ENCODE measurements at places on chromosomes 2 and 18.

DNA sequence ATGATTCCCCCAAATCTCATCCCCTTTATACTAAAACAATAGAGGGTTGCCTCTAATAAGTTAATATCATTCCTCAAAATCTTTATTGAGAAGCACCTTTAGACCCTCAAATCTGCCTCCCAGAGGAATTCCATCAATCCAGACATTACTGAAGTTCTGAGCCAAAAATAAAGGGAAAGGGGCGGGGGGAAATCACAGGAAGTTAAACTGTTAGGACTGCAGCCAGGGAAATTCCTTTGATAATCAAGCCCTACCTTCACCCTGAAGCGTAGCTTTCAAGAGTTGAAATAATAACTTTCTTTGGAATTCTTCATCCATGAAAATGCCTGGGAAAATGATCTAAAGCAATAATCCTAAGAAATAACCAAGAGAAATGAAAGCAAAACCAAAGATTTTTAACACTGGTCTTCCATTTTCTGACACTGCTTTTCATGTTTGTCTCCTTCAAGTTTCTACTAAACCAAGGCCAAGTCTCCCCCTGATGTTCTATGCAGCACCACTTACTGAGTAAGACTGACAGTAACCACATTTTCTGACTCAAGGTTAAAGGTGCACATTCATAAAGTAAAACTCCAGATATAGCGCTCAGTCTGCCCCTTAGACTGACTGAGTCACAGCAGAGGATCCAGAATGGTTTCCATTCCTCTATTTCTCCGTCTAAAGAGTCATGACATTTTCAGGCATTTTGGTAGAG is 78.2 kb downstream of the TCF4 start:
- DNase-seq: no peak

DNA sequence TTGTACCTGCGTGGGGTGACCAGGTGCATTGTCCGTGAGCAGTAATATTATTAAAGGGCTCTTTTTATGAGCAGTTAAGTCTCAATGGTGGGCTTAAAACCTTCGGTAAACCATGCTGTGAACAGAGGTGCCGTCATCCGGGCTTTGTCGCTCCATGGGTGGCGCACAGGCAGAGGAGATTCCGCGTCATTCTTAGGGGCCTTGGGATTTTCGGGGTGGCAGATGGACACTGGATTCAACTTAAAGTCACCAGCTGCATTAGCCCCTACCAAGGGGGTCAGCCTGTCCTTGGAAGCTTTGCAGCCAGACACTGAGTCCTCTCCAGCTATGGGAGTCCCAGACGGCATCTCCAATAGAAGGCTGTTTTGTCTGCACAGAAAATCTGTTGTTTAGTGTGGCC is 107.7 kb downstream of the NFATC1 start:
- DNase-seq: no peak

GRCh38 chr2:158975271-158975921 is 7.0 kb downstream of the TANC1 start:
- no peak for DNase-seq

DNA sequence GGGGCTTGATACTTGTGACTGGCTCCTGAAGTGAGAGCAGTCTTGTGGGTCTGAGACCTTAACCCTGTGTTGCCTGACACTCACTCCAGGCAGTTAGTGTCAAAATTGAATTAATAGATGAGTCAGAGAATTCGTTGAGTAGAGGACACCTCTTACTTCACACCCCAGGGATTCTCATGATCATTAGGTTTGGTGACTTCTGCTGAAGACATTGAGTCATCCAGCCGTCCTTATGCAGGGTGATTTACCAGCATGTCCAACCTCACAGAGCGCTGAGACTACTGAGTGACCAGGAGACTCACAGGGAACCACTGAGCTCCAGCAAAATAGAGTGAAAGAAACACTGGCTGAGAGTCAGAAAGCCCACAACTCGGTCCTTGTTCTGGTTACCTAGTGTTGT is 36.0 kb upstream of the EVA1A start:
- no peak for DNase-seq

GRCh38 chr2:71606244-71606643 is 152.9 kb downstream of the DYSF start:
- DNase-seq: no peak

- no peak for DNase-seq
Measured at GRCh38 chr2:20623241-20623640, 27.7 kb downstream of the HS1BP3 start.

DNA sequence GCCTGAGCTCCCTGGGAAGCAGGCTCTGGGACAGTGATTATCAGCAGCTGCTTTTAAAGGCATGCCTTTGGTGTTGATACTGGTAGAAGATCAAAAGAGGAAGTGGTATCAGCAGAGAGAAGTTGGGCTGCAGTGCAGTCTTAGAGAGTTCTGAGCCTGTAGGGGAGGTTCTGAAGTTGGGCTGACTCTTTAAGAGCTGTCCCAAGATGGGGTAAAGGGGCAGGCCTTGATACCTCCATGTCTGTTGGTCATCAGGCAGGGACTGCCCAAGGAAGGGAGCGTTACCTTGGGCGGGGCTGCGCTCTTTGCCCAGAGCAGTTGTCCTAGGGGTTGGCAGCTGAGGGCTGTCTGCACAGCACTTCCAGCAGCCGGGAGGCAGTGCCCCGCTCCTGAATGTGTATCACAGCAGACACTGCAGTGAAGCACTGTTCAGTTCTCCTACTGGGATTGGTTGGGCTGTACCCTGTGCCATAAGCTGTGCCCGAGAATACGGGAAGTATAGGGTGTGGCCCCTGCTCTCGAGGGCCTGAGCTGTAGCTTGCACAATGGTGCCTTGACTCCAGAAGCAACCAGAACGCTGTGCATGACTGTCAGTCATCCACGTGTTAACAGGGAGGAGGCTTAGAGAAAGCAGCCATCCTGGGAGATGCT is 177.0 kb downstream of the CTIF start:
- DNase-seq: no peak

DNA sequence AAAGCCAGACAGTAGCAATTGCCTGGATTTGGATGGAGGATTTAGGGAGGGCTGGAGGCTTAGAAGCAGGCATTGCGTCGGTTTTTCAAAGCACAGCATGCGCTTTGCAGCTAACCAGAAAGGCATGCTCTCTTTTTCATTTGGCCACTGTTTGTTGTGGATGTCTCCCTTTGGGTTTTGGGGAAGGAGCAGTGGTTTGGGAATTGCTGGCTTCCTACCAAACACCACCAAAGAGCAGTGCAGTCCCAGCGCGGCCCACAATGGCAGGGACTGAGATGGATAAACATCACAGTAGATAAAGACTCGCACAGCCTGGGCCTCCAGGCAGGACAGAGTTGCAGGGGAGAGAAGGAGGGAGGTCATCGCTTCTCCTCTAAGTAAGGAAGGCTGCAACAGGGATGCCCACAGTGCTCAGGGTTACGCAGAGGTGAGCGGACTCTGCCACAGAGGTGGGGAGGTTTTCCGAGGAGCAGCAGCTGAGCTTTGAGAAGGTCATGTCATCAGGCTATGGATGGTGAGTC is 148.5 kb downstream of the MYT1L start:
- no peak for DNase-seq

- no peak for DNase-seq
Measured at GRCh38 chr18:67483237-67483636, 33.3 kb downstream of the DSEL start.

DNA sequence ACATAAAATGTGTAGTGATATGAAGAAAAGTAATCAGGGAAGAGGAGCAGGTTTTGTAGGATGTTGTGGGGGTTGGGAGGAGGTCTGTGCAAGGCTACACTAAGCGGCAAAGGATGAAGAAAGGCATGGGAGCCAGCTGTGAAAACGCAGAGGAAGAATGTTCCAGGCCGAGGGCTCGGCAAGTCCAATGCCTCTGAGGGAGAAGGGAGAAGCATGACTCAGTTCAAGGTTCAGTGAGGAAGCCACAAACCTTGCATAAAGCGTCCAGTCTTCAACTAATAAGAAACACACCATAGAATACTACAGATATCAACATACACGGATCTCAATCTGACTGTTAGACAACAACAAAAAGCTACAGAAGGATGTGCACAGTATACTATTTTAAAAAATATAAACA is 16.2 kb downstream of the EPB41L3 start:
- no peak for DNase-seq
